ENCODE measurements at places on chromosomes 4 and X. TPM values are rescaled to one million over a fixed set of nuclear protein-coding genes. Genes with fewer than 3 reads are reported as not detected.

The UBL4A gene
- 24.9 TPM for total RNA-seq

The HAUS3 gene
- 11.9 TPM for total RNA-seq

DNA sequence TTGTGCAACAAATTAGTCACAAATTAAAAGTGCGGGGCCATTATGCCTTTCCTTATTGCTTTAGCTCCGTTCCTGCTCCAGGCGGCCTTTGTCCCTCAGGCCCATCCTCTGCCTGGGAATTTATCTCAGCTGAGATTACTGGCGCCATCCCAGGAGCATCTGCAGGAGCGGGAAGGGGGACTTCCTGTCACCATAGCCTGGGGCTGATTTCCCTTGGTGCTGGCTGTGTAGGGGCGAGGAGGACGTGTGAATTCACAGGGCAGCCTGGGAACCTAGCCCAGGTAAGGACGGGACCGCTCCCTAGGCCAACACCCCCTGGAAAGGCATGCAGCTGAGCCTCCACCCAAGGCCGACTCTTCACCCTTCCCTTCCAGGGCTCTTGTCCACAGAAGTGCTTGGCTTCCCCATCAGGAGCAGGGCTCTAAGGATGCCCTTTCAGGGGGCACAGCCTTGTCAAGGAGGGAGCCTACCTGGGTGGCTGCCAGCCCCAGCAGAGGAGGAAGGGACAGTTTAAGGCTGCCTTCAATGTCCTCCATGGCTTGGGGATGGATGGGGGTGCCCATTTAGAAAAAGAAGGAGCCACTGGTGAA is 72.6 kb upstream of the NKX1-1 start:
- H3K4me3 ChIP-seq = no peak overlapping the region
- no peaks in the 10 kb centered on the region for H3K36me3 ChIP-seq
- no peak overlapping the region for H3K27ac ChIP-seq
- no peaks in the 10 kb centered on the region for H3K4me1 ChIP-seq

GRCh38 chr4:52873861-52874343 is 11.8 kb downstream of the RASL11B start:
- H3K4me1 ChIP-seq = no peaks in the 10 kb centered on the region
- H3K27me3 ChIP-seq = no peaks in the 10 kb centered on the region
- no peak overlapping the region for H3K27ac ChIP-seq
- H3K4me3 ChIP-seq = no peak overlapping the region
- no peaks in the 10 kb centered on the region for H3K36me3 ChIP-seq
- DNase-seq = no peak

The RTL5 gene
- 2.3 TPM for total RNA-seq

GRCh38 chrX:48493890-48494364 is 14.9 kb upstream of the PORCN start:
- no peaks in the 10 kb centered on the region for H3K36me3 ChIP-seq
- H3K4me1 ChIP-seq = peaks cover 3% of the 10 kb centered on the region
- DNase-seq = peak; percentile 50
- H3K27ac ChIP-seq = no peak overlapping the region

GRCh38 chrX:130848763-130849162 is 54.2 kb downstream of the ENOX2 start:
- H3K27ac ChIP-seq = no peak overlapping the region
- H3K36me3 ChIP-seq = no peaks in the 10 kb centered on the region
- H3K4me1 ChIP-seq = no peaks in the 10 kb centered on the region
- H3K27me3 ChIP-seq = no peaks in the 10 kb centered on the region
- DNase-seq = no peak

The SLBP gene
- 23.7 TPM for total RNA-seq

DNA sequence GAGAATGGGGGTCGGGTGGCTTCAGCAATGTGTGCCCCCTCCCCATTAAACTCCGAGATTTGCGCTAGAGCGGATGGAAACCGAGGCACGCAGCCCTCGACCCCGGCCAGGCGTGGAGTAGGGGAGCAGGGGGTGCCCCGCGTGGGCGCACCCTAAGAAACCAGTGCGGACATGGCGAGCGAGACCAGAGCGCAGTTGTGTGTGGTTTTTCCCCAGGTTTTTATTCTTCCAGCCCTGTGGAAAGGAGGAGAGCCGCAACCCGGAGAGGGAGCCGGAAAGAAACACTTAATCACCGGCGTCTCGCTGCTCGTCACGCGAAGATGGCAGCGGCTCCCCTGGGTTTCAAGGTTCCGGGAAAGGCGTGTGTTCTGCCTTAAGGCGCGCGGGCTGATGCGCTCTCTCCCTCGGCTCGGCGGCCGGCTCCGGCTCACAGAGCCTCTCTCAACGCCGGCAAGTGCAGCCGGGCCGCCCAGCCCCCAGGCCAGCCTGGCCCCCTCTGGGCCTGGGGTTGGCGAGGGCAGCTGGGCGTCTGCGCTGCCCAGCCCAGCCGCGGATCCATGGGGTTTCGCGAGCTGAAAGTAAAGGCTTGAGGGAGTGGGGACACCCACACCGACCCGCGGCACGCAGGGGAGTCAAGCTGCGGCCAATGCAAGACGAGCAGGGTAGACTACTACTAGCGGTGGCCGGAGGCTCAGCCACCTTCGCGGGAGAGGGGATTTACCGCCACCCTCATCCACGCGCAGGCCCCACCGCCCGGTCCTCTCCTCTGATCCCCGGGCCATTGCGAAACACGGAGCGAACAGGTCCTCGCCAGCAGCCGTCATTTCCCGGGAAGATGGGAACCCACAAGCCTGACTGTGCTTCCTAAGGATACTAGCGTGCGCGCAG is 74.0 kb upstream of the BCOR start:
- no peaks in the 10 kb centered on the region for H3K36me3 ChIP-seq
- DNase-seq = peak; percentile 50
- H3K4me3 ChIP-seq = no peak overlapping the region
- H3K27me3 ChIP-seq = no peaks in the 10 kb centered on the region
- H3K4me1 ChIP-seq = peaks cover 31% of the 10 kb centered on the region

The KCNIP4 gene
- total RNA-seq = not detected

- H3K4me1 ChIP-seq = no peaks in the 10 kb centered on the region
- no peaks in the 10 kb centered on the region for H3K27me3 ChIP-seq
- no peak overlapping the region for H3K27ac ChIP-seq
- H3K36me3 ChIP-seq = no peaks in the 10 kb centered on the region
Measured at GRCh38 chr4:39025552-39026085, 6.6 kb downstream of the TMEM156 start.

The SPIN2B gene
- 0.52 TPM for total RNA-seq

DNA sequence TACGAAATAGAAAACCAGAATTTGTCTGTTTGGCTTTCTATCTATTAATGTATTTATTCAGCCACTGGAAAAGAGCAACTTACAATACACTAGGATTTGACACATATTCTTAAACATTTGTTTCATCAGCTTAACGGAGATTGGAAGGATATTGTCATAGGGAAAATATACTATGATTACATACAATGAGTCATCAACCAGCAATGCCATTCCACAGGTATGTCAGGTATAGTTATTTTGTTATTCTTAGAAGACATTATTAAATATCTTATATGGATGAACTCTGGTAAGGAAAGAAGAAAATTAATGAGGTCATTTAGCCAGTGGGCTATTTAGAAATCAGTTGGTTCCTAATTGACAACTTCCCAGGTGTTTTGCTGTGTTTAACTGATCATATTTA is 926.6 kb downstream of the STIM2 start:
- no peaks in the 10 kb centered on the region for H3K4me1 ChIP-seq
- no peaks in the 10 kb centered on the region for H3K27me3 ChIP-seq
- no peak overlapping the region for H3K4me3 ChIP-seq
- no peak overlapping the region for H3K27ac ChIP-seq
- H3K36me3 ChIP-seq = no peaks in the 10 kb centered on the region
- DNase-seq = no peak

DNA sequence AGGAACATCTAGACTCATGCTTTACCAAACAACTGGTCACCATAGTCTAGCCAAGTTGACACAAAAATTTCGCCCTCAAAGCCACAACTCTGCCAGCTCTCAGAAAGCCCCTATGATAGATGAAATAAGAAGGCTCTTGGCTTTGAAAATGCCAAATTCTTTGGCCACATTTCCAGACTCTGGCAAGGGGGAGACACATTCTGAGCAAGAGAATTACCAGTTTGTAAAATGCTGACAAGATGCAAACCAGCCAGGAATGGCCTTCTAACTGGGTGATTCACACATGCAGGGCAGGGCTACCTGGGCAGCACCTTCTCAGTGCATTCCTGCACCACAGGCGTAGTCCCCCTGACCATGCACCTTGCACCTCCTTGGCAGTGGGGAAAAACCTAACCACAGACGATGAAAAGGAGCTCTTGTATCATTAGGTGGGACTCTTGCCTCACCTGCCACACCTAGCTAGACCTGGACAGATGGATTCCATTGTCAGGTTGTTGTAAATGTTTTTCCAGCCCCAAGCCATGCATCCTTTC is 77.4 kb upstream of the CPEB2 start:
- H3K27me3 ChIP-seq = no peaks in the 10 kb centered on the region
- no peaks in the 10 kb centered on the region for H3K36me3 ChIP-seq
- no peak overlapping the region for H3K27ac ChIP-seq

The FDCSP gene
- not detected for total RNA-seq

The FAM9C gene
- total RNA-seq = not detected

The TMEM31 gene
- not detected for total RNA-seq

DNA sequence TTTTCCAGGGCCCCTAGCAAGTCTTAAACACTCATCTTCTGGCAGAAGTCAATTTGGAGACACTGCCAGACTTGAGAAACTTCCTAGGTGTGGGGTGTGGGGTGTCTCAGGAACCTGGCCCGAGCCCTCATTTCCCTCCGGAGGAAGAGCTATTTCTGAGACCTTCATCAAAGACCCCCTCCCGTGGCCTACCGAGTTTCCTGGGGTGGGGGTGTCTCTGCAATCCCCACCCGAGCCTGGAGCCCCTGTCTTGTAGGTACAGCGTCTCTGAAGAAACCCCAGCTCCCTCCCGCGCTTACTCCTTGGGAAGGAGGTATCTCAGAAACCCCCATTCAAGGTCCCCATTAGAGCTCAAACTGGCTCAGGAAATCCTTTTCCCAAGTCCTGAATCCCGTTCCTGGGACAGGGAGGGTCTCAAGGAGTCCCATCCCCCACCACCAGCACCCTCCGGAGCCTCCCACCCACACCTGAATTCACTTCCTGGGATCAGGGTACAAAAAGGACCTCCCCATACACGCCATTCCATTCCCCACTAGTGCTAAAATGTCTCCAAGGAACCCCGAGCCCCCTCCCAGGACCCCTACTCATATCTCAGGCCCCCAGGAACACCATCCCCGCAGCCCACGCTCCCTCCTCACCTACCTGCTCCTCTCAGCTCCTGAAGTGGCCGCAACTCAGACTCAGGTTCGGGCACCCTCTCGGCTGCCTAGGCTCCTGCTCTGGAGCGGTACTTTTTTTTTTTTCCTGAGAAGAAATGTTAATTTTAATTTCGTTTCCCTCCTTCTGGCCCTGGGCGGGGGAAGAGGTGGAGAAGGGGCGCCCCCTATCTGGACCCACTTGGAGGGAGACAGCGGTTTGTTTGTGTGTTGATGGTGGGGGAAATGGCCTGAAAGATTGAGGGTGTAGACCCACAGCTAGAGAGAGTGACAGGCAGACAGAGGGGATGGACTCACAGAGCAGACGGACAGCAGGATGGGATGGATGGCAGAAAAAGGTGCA is 1.1 kb downstream of the SLC38A5 start:
- no peaks in the 10 kb centered on the region for H3K36me3 ChIP-seq
- H3K27me3 ChIP-seq = no peaks in the 10 kb centered on the region
- DNase-seq = no peak
- peak overlapping the region; percentile 77 for H3K27ac ChIP-seq
- peaks cover 31% of the 10 kb centered on the region for H3K4me1 ChIP-seq

DNA sequence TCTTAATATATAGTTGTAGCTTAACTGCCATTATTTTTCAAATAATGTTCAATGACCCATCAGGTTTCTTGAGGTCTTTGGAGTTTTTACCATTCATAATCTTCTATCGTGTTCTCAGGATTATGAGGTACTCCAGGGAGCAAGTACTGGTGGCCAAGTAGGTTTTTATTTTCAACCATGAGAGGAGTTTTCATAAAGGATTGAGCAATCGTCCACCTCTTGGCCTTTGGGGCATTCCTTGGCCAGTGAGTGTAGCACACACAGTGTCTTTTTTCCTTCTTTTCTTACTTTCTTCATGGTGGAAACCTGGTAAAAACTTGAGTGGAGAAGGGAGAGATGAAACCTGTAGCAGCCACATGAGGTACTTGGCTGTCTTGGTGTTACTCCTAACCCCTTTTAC is 567.0 kb upstream of the NR3C2 start:
- no peaks in the 10 kb centered on the region for H3K4me1 ChIP-seq
- no peak overlapping the region for H3K4me3 ChIP-seq
- no peaks in the 10 kb centered on the region for H3K36me3 ChIP-seq
- DNase-seq = no peak

- peaks cover 9% of the 10 kb centered on the region for H3K4me1 ChIP-seq
- no peak for DNase-seq
- no peaks in the 10 kb centered on the region for H3K36me3 ChIP-seq
- H3K4me3 ChIP-seq = no peak overlapping the region
- H3K27ac ChIP-seq = no peak overlapping the region
- no peaks in the 10 kb centered on the region for H3K27me3 ChIP-seq
Measured at GRCh38 chrX:45166781-45167180, 33.9 kb downstream of the DIPK2B start.

The CYP2U1 gene
- total RNA-seq = 7.6 TPM
